ENCODE measurements at places on chromosomes 2 and 18. TPM values are rescaled to one million over a fixed set of nuclear protein-coding genes. Genes with fewer than 3 reads are reported as not detected.

- DNase-seq, result no peak
These were observed 1062.5 kb downstream of the BCL11A start for GRCh38 chr2:59490994-59491393.

- DNase-seq, result no peak
These were observed 6.3 kb downstream of the TRABD2A start for GRCh38 chr2:84874381-84875212.

DNA sequence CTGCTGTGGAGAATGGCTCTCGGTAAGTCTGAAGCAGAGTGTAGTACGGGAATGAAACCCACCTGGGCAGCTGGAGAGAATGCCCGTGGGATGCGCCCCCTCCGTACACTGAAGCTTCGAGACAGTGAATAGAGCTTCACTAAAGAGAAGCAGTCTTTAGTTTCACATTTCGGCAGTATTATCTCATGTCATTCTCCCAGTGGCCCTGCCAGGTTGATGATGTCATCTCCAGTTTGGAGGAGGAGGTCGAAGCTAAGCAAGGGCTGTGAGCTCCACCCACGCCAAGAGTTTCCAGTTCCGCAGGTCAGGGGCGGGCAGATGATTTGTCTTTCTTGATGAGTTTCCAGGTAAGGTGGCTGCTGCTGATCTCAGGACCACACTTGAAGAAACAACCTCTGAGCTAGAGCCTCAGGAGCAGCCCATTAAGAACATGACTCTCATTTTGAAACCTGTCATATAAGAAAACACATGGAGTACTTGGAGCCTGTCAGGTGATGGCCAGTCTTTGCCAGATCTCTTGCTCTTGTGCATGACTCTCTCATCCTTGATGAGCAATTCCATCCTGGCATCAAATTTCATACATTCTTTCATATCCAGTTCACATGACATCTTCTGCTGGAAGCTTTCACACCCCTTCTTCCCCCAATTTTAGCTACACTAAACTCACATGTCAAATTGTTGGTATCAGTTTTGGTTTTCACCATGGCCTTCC is 475.0 kb downstream of the RNF144A start:
- no peak for DNase-seq

GRCh38 chr2:179793238-179793637 is 68.2 kb downstream of the ZNF385B start:
- DNase-seq, result no peak

DNA sequence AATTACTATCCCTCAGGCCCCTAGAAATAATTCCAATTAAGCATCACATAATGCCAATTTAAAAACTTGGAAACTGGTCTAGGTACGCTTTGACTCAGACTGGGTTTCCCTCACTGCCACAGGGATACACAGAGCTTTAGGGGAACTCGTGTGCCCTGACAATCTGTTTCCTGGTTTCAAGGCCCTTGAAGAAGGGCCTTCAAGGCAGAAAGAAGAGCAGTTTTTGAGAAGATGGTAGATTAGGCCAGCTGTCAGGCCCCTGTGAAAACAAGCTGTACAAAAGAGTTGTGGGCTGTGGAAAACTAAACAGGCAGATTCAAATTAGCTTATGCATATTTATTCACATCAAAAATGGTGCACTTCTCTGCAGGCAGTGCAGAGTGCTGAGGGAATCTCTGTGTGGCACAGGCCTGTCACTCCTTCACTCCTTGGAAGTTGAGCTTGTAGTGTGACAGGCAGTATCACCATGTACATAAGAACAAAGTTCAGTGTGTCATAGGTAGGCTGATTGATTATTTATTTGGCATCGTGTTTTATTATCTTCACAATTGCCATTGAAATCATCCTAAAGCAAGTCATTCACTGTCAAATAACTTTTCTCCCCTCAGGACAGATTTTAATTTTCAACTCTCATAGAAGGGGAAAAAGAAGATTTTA is 614.4 kb upstream of the GYPC start:
- no peak for DNase-seq

- no peak for DNase-seq
These were observed 13.3 kb downstream of the CD28 start for GRCh38 chr2:203719456-203720410.

GRCh38 chr2:109128048-109128615 is 873 bp upstream of the SH3RF3 start:
- peak; percentile 94 for DNase-seq

DNA sequence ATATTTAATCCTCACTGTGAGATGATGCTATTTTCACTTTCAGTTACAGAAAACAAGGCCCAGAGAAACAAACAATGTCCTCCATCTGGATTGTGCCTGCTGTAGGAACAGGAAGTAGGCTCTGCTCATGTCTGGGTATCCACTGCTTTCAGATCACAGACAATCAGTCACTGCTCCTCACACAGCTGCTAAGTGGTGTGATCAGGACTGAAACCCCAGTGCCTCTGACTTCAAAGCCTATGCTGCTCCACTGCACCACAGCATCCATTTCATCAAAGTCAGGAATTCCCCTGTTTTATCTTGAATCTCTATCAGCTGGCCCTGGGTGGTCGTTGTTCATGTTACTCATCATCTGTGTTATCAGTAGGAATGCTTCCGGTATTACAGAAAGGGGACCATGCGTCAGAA is 303.8 kb upstream of the TRIB2 start:
- DNase-seq, result peak; percentile 19

DNA sequence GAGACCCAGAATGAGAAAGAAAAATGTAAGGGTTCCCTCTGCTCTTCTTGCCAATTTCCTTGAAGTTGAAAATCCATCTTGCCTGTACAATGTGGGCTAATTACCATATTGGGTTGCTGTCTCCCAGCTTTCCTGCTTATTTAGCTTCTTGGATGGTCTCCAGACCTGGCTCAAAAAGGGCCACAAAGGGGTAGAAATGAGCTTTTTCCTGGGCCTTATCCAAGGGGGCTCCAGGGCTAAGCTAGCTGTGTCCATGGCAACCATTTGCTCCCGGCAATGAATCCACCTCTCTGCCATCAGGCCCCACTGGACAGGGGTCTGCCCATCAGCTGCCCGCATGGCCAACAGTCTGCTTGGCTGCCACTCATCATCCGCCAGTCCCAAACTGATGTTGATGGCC is 85.0 kb downstream of the BOD1L2 start:
- no peak for DNase-seq

DNA sequence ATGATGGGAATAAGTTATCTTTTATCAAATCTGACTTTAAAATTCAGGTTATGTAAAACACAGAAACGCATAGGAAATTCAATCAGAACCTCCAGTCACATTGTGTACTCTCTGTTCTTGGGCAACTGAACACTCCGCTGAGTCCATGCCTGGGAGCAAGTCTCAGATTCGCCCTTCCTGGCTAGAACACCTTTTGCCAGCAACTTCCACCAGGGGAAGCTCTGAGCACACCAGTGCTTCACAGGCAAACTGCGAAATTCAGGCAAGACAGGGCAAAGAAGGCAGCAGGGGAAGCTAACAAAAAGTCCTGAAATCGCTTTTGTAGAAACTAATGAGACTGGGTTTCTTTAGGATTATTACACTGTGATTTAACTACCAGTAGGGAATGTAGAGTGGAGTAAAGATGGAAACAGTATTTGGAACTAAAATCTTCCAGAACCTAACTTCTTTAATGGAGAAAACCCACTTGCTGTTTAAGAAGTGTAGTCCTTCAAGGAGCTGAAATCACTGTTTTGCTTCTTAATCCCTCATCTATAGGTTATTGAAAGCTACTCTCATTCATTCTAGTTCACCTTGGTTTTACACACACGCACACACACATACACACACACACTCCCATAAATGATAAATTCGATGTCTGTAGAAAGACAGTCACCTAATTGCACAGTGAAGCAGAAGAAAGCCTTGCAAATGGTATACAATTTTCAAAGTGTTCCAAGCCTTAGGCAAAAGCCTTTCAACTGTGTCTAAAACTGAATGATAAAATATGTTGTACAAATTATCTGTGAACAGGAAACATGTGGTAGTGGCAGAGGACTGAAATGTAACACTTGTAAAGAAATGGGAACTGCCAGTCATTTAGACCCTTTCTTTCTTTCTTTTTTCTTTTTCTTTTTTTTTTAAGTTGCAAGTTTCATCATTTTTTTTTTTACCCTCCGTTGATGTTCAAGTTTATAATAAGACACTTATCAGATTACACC is 214.5 kb downstream of the TMEM182 start:
- DNase-seq, result peak; percentile 42

DNA sequence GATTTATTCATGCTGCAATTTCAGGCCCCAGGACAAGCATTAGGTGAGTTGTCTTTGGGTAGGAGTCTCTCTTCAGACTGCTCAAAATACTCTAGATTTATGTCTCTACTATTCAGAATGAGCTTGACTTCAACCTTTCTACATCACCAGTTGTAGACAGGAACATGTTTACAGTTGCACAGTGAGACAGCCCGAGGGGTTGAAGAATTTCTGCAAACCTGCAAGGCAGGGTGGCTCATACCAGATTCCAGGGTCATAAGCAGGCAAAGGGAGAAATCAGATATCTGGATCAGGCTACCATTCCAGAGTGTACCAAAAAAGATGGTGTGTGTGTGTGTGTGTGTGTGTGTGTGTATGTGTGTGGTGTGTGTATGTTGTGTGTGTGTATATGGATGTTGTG is 112.4 kb downstream of the SPP2 start:
- DNase-seq, result no peak

GRCh38 chr2:102046135-102046986 is 54.6 kb downstream of the IL1R2 start:
- DNase-seq, result no peak

- no peak for DNase-seq
These were observed 217.0 kb downstream of the NCK2 start for GRCh38 chr2:105961599-105962146.

DNA sequence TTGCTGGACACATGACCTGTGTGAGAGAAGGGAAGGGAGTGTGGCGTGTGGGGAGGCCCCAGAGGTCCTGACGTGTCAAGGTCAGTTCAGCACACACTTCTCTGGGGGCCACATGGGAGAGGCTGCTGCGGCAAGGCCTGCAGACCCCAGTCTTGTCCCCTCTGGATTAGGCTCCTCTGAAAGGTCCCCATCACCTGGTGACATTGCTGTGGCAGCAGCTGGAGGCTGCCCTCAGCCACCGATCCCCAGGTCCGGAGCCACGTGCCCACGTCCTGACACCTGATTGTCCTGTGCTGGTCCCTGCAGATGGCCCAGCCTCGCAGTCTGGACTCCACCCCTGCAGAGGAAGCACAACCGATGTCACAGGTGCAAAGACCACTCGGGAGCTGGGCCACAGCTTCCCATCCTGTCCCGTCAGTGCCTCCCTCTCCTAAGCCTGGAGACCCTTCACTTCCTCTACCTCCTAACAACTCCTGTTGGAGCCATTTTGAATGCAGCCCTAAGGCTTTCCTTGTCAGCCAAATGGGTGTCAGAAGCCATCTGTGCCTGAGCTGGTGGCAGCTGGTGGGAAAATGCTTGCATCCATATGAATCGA is 12.7 kb downstream of the TMEM177 start:
- DNase-seq, result no peak

GRCh38 chr18:62486290-62486964 is 36.4 kb upstream of the ZCCHC2 start:
- no peak for DNase-seq

DNA sequence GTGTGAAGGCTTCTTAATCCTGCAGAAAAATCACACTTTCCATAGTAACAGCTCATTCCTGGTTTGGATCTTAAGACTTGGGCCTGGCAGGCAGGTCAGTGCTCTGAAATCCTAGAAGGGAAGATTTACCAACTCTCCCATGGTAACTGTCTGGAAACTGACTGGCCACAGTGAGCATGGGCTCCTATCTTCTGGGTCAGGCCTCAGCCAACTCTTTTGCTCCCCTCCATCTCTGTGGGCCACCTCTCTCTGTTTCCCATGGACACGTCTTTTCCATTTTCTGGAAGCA is 86.7 kb downstream of the ACAA2 start:
- DNase-seq, result no peak

DNA sequence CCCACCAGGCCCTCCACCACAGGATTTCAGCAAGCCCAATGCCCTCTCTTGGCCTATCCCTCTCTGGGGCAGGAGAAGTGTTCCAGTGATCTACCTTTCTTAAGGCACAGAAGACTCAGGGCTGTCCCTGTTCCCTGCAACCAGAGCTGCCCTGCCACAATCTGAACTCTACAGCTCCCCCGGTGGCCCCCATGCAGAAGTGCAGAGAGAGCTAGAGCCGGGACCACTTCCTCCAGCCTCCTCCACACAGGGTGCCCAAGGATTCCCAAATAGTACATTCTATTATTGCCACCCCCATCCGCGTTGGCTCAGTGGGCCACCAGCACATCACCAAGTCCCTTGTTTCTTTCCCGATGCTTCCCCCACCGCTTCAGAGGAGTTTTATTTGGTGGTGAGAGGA is 114.8 kb upstream of the PTPRM start:
- DNase-seq, result no peak

GRCh38 chr2:150983314-150983897 is 278.3 kb downstream of the RBM43 start:
- no peak for DNase-seq

GRCh38 chr2:56234241-56234640 is 50.5 kb downstream of the CCDC85A start:
- peak; percentile 16 for DNase-seq

DNA sequence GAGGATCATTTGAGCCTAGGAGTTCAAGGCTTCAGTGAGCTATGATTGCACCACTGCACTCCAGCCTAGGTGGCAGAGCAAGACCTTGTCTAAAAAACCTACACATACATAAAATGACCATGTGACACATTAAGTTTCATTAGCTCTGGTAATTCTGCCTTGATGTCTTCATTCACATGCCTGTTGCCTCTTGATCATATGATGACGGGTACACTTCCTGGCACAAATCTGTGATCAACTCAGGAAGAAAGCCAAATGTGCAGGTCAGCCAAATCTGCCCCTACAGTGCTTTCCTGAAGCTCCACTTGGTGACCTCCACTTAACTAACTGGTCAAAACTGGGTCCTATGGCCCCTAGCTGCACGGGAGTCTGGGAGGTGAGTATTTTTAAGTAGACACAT is 54.4 kb upstream of the B3GNT7 start:
- DNase-seq, result no peak

- no peak for DNase-seq
These were observed 16.9 kb upstream of the RNU4ATAC start for GRCh38 chr2:121513597-121514333.

- DNase-seq, result no peak
These were observed 224.5 kb downstream of the CYP26B1 start for GRCh38 chr2:71923143-71923525.

GRCh38 chr2:14126846-14127245 is 505.7 kb upstream of the LRATD1 start:
- peak; percentile 2 for DNase-seq

- DNase-seq, result no peak
These were observed 31.4 kb downstream of the ATF2 start for GRCh38 chr2:175136334-175137215.

APLF gene
- polyA plus RNA-seq, result 1.7 TPM

FEV gene
- polyA plus RNA-seq, result 0.54 TPM

ANKRD30BL gene
- 0.10 TPM for polyA plus RNA-seq

ICOS gene
- not detected for polyA plus RNA-seq

AKAIN1 gene
- polyA plus RNA-seq, result not detected

GMCL1 gene
- polyA plus RNA-seq, result 11.5 TPM

KANSL1L gene
- 18.1 TPM for polyA plus RNA-seq

AQP12B gene
- polyA plus RNA-seq, result 1.0 TPM

CRYBA2 gene
- not detected for polyA plus RNA-seq

CHRNG gene
- polyA plus RNA-seq, result 75.0 TPM

All from muscle of leg (tissue), 16 donors.